Panc1 (cell line): ENCODE measurements at places on chromosomes 7 and 10. TPM values are rescaled to one million over a fixed set of nuclear protein-coding genes. Genes with fewer than 3 reads are reported as not detected.

DNA sequence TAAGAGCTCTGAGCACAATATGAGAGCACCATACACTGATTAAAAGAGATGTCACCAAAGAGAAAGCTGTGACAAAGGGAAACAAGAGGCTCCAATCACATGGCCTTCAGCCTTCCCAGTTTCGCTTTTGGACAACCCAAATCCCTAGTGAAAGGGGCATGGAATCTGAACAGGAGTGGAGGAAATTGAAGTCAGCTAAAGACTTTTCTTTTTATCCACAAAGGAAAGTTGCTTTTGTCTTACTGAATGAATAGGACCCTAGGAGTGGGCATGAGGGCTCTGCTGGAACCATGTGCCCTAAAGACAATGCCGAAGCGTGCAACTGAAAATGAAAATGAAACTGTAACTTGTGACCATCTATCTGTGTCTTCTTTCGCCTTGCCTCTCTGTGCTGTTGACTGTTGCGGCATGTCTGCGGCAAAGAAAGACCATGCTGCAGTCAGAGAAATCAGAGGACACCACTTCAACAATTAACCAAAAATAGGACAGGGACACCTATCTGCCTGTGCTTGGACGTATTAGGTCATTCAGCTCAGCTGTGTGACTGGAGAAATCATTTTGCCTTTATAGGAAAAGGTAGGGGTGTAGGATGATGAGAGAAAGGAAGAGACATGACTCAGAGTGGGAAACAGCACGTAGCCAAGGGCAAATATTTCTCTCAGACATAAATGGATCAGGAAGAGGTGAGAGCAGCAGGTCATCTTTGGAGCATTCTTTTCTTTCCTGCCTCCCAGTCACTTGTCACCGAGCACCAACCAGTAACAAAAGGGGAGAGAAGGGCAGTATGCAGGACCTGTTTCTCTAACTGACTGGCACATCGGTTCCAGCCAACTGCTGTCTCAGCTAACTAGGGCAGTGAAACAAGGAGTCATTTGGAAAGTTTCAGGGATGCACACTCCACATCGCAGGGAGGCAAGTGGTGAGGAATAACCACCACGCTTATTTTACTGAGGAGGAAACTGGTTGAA, 12.3 kb downstream of the CAV2 start:
- DNase-seq: peak; percentile 96
- H3K36me3 ChIP-seq: peaks cover 13% of the 10 kb centered on the region
- H3K4me3 ChIP-seq: peak overlapping the region; percentile 39
- peaks cover 77% of the 10 kb centered on the region for H3K4me1 ChIP-seq

DNA sequence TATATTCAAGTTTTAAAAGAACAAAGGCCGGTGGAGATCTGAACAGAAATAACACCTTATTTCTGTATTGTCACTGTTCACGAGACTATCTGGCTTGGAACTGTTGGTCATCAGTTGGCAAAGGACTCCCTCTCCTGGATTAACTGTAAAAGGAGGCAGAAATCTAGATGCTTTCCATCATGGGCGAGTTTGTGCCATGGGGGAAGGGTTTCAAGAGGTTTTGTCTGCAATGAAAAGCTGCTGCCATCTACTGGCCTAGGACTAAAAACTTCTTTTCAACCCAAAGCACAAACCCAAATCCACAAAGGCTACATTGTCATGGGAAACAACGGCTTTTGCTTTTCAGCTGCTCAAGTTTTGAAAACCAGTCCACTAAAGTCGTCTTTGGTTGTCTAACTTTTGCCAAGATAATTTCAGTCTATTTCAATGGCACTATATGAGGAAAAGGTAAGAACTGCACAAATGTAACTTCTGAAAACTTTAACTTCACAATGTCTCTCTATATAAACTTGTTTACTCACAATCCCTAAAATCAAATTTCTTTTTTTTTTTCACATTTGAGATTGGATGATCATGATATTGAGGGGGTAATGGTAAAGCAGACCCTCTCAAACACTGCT, 196.8 kb downstream of the SKAP2 start:
- H3K4me3 ChIP-seq: no peak overlapping the region
- H3K36me3 ChIP-seq: no peaks in the 10 kb centered on the region
- peak; percentile 80 for DNase-seq
- no peak overlapping the region for H3K27ac ChIP-seq

GRCh38 chr10:110558041-110558440, 9.5 kb upstream of the SMC3 start:
- no peaks in the 10 kb centered on the region for H3K36me3 ChIP-seq
- H3K4me1 ChIP-seq: no peaks in the 10 kb centered on the region
- no peak overlapping the region for H3K27ac ChIP-seq
- no peak overlapping the region for H3K4me3 ChIP-seq

DNA sequence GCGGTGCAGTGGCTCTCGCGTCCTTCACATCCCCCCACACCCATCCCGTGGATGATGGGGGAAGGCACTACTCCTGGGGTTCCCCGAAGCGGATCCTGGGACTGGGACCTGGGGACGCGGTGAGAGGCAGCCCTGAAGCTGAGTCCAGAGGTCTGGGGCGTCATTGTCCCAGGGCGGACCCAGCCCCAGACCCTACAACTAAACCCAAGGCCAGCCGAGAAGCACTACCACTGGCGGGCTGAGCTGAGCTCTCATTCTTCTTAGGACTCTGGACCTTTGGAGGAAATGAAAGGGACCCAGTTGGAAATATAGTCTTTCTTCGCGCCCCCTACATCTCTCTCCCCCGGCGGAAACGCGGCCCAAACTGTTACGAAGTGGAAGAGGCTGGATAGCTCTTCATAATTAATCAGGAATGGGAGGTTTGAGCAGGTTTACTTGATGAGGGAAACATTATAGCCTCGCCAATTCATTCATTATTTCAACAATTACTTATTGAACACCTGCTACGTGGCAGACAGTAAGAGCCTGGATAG, 389 bp upstream of the FBXL15 start:
- DNase-seq: no peak
- H3K27me3 ChIP-seq: no peaks in the 10 kb centered on the region

DNA sequence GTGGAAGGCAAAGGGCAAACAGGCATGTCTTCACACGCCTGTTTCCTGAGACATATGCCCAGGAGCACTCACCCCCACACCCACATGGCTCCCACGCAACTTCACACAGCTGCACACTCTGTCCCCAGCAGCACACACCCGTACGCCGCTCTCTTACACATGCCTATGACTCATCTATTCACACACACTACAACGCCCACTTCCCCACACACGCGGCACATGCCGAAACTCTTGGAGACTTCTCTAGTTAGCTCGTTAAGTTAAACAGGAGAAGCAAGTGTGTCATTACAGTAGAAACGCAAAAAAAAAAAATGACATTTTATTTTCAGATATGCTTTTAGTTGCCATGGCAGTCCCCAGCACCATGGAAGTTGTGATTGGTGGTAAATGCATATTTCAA, 6.7 kb downstream of the CALN1 start:
- H3K4me1 ChIP-seq: no peaks in the 10 kb centered on the region
- no peak overlapping the region for H3K4me3 ChIP-seq
- DNase-seq: no peak
- peaks cover 7% of the 10 kb centered on the region; the same call in 1 of the 2 replicates for H3K27me3 ChIP-seq
- H3K36me3 ChIP-seq: no peaks in the 10 kb centered on the region
- H3K27ac ChIP-seq: no peak overlapping the region

- H3K4me3 ChIP-seq: peak overlapping the region; percentile 71
- H3K27me3 ChIP-seq: no peaks in the 10 kb centered on the region
- no peaks in the 10 kb centered on the region for H3K36me3 ChIP-seq
- H3K27ac ChIP-seq: peak overlapping the region; percentile 85
- no peak for DNase-seq
Measured at GRCh38 chr10:46285300-46285699, 1.5 kb upstream of the ANTXRL start.

DNA sequence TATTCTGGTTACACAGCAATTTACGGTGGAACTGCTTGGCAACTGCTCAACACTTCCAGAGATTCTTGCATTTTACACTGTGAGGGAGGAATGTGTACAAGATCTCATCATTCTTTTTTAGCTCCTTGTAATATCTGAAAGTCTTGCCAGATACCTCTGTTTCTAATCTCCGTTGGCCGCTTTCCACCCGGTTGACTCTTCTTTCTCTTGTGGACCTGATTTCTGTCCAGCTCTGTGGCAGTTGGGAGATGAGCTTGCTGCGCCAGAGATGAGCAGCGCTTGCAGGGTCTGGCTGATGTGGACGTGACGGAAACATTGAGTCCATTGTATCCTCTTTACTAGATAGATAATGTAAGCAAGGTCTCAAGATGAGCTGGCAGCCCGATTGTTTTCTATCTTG, 27.6 kb downstream of the SPAG6 start:
- H3K27me3 ChIP-seq: no peaks in the 10 kb centered on the region
- no peak overlapping the region for H3K4me3 ChIP-seq
- no peak for DNase-seq
- no peak overlapping the region for H3K27ac ChIP-seq
- no peaks in the 10 kb centered on the region for H3K36me3 ChIP-seq

DNA sequence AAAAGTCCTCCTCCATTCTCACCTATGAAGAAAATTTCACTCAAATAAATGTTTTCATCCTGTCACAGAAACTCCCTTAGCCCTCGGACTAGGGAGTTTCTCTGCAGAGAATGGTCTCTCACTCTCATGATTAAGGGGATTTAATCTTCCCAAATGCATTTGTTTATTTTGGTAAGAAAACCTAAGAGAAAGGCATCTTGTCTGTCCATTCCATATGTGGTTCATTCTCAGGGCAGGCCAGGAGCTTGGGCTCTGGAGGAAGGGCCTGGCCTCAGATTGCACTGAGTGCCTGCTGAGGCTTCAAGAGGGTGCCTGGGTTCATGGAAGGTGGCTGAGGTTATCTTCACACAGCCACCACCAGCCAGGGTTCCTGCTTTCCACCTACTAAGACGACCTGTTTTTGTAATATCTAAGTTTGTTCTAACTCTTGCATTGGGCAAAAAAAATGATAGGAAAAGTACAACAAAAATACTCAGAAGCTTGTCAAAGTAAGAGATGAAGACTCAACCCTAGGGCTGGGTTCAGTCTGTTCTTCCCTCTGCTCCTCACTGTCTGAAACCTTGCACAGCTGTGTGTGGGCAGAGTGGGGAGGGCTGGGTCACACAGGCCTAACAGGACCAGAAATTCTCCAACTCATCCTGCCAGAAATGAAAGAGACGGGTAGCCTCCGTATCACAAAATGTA, 186.7 kb downstream of the CXCL12 start:
- no peak overlapping the region for H3K4me3 ChIP-seq
- DNase-seq: no peak
- H3K4me1 ChIP-seq: no peaks in the 10 kb centered on the region
- no peaks in the 10 kb centered on the region for H3K27me3 ChIP-seq
- no peak overlapping the region for H3K27ac ChIP-seq

- no peaks in the 10 kb centered on the region for H3K27me3 ChIP-seq
- H3K4me3 ChIP-seq: no peak overlapping the region
- peaks cover 11% of the 10 kb centered on the region; the same call in 1 of the 2 replicates for H3K4me1 ChIP-seq
Measured at GRCh38 chr7:27177795-27178320, 3.7 kb upstream of the HOXA10 start.

GRCh38 chr7:92622030-92622429, 31.8 kb upstream of the FAM133B start:
- H3K36me3 ChIP-seq: peaks cover 8% of the 10 kb centered on the region; the same call in 1 of the 2 replicates
- no peaks in the 10 kb centered on the region for H3K27me3 ChIP-seq
- no peak overlapping the region for H3K4me3 ChIP-seq
- H3K4me1 ChIP-seq: peaks cover 28% of the 10 kb centered on the region

- DNase-seq: no peak
- no peak overlapping the region for H3K27ac ChIP-seq
- no peaks in the 10 kb centered on the region for H3K27me3 ChIP-seq
- H3K36me3 ChIP-seq: no peaks in the 10 kb centered on the region
- no peaks in the 10 kb centered on the region for H3K4me1 ChIP-seq
Measured at GRCh38 chr7:120030876-120031275, 242.1 kb upstream of the KCND2 start.

DNA sequence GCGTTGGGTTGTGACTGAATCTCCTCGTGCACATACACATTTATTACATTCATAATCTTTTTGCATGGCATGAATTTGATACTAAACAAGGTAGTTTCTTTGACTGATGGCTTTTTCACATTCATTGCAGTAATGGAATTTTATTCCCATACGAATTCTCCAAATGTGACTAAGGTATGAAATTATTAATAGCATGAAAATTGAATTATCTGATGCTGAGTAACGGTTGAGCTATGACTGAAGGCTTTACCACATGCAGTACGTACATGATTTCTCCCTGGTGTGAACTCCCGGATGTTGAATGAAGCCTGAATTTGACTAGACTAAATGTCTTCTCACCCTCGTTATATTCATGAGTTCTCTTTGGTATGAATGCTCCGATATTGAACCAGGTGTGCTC, 104.4 kb upstream of the C1GALT1 start:
- no peak overlapping the region for H3K4me3 ChIP-seq
- H3K27ac ChIP-seq: no peak overlapping the region
- DNase-seq: no peak
- H3K4me1 ChIP-seq: no peaks in the 10 kb centered on the region
- no peaks in the 10 kb centered on the region for H3K36me3 ChIP-seq

DNA sequence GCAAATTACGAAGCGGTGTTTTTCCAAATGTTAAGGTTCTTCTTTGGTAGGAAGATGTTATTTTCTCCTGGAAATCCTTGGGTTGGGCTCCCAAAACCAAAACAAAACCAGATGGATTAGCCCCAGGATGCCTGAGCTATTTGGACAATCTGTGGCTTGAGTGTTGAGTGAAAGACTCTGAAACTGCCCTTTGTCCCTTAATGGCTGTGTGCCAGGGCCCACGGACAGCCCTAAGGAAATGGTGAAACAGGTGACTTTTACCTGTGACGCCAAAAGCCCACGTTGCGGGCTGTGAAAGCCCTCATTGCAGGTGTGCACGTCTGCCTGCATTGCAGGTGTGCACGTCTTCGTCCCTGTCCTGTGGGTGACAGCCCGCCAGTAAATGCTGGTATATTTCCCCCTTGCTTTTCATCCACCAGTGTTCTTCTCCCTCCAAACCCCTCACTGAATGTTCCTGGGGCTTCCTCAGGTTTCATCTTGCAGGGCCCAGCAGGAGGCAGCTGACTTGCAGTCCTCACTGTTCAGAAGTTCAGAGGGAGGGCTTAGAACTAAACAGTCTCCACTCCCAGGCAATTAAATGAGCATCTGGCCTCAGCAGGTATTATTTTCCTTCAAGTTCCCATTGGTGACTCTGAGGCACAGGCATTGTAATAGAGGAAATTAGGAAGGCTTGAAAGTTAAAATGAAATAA, 10.7 kb downstream of the PFKP start:
- H3K4me3 ChIP-seq: no peak overlapping the region
- peak overlapping the region; percentile 59 for H3K27ac ChIP-seq
- peaks cover 54% of the 10 kb centered on the region for H3K4me1 ChIP-seq
- H3K27me3 ChIP-seq: no peaks in the 10 kb centered on the region
- no peak for DNase-seq

ZNF425 gene
- 3.0 TPM for total RNA-seq

APBB1IP gene
- 0.21 TPM for total RNA-seq

GIMAP4 gene
- total RNA-seq: 0.26 TPM

KCNH2 gene
- 1.8 TPM for total RNA-seq
